ENCODE measurements at places on chromosomes 16 and 17.

DNA sequence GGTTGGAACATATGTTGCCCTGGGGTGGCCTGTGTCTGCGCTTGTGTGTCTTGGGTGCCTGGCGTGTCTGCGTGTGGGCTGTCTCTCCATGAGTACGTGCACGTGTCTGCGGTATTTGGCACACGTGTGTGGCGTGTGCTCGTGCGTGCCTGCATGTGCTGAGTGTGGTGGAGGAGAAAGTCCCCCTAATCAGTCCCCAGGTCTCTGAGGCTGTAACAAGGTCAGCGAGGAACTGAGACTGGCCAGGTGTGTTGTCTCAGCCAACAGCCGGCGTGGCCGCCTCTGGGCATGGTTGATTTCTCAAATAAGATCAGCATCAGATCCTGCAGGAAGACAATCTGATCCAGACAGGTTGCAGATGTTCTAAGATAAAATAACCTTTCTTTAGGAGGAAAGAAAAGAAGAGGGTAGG lies 3.5 kb upstream of the CPNE7 start:
- H3K4me3 ChIP-seq, result no peak overlapping the region
- H3K27me3 ChIP-seq, result peaks cover 33% of the 10 kb centered on the region
- peaks cover 15% of the 10 kb centered on the region for H3K36me3 ChIP-seq
- peaks cover 18% of the 10 kb centered on the region for H3K4me1 ChIP-seq

- H3K27me3 ChIP-seq, result no peaks in the 10 kb centered on the region
- peaks cover 11% of the 10 kb centered on the region for H3K36me3 ChIP-seq
- peak overlapping the region; percentile 17 for H3K27ac ChIP-seq
- DNase-seq, result peak; percentile 31
- no peaks in the 10 kb centered on the region for H3K4me1 ChIP-seq
These were observed 77.0 kb downstream of the CACNG1 start for GRCh38 chr17:67121316-67121891.

DNA sequence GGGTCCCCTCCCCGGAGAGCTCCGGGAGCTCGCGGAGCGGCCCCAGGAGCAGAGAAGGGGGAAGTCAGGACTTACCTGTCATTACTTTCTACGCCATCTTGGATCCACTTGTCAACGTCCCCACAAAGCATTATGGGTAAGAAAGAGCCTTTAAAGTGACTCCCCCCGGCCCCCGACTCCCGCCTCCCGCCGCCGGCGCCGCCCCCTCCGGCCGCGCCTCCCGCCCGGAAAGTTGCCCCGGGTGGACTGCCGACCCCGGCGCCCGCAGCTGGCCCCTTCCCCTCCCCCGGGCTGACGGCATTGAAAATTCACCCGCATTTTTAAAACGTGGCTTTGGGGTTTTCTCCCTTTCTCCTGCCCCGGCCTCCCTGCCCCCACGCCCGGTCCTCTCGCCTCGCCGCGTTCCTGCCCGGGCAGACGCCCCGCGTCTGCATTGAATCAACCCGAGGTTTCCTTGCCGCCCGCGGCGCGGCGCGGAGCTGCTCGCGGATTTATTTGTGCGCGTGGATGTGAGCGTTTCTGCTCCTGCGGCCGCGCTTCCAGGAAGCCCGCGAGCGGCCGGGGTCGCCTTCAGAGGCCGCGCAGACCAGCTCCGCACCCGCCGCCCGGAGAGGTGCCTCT lies at the start of gene HELZ:
TSS of gene HELZ (minus strand) at position 124 of the 621 bp plus-strand sequence. CDS start 26,392 bp downstream, outside the sequence.
- peak; percentile 80 for DNase-seq
- peak within 1 kb of the TSS; percentile 84 for H3K27ac ChIP-seq
- H3K36me3 ChIP-seq, result no peaks in the 10 kb centered on the region
- H3K4me1 ChIP-seq, result peaks cover 9% of the 10 kb centered on the region
- peaks cover 2% of the 10 kb centered on the region for H3K27me3 ChIP-seq

DNA sequence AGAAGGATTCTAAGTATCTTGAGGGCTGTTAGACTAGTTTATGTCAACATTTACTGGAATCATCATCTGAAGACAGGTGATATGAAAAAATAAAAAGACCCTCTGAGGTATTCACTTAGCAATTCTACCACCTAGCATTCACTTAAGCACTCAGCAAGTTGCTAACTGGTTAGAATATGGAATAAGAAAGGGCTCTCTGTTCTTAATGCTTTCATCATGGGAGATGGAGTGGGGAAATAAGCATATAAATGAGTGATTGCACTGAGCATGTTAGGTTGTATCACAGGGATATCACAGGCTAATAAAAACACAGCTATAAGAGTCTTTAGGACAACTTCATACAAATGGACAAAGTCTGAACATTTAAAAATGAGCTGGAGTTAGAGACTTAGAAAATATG lies 1238.8 kb downstream of the CDH11 start:
- no peak overlapping the region for H3K27ac ChIP-seq
- no peaks in the 10 kb centered on the region for H3K4me1 ChIP-seq
- H3K36me3 ChIP-seq, result no peaks in the 10 kb centered on the region
- H3K4me3 ChIP-seq, result no peak overlapping the region
- no peak for DNase-seq

DNA sequence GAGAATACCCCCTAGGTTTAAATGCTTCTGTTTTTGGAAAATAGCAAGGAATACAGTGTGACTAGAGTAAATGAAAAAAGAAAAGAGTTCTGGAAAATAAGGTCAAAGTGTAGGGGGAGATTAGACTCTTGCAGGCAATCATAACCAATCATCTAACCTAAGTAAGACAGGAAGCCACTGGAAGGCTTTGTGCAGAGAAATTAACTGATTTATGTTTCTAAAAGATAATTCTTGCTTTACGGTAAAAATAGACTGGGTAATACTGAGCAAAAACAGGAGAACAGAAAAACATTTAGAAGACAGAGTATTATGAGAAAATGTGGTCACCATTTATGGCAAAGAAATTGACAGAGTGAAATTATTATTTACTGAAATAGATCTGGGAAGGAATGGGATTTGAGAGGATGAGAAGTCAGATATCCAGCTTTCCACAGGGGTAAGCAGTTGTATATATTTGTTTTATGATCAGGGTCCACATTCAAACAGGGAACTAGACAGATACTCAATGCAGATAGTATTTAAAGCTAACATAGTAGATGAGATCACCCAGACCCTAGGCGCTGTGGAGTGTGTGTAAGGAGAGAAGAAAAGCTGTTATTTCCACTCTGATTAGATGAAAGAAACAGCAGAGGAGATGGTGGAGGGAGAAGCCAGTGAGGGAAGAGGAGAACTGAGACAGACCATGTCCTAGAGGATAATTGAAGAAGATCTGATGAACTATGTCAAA lies 1225.3 kb downstream of the CDH11 start:
- H3K4me3 ChIP-seq, result no peak overlapping the region
- no peaks in the 10 kb centered on the region for H3K4me1 ChIP-seq
- no peak for DNase-seq
- H3K27ac ChIP-seq, result no peak overlapping the region
- H3K27me3 ChIP-seq, result no peaks in the 10 kb centered on the region

DNA sequence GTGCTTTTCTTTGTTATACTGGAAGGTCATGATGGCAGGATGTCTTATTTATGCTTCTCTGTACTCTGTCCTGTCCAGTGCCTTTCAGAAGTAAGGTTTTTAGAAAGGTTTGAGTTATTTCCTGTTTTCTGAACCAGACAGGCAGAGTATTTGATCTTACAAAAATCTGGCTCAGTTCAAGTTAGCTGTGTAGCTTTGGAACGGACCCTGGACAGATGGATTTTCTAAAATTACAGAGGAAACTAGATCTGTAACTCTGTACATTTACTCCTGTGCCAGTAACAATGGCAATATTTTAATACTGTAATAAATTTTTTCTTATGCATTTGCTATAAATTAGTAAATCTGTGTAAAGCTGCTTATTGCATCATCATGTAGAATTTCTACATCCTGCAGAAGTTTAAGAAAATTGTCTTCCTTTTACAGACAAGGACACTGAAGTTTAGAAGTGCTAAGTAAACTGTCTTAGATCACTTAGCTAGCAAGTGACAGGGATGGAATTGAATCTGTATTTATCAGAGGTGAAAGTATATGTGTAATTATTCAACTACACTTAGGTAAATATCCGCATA lies 347.6 kb downstream of the WWOX start:
- H3K27ac ChIP-seq, result no peak overlapping the region
- H3K4me3 ChIP-seq, result no peak overlapping the region
- H3K27me3 ChIP-seq, result no peaks in the 10 kb centered on the region
- no peak for DNase-seq
- H3K36me3 ChIP-seq, result no peaks in the 10 kb centered on the region
- H3K4me1 ChIP-seq, result no peaks in the 10 kb centered on the region

GRCh38 chr16:71436473-71436872 lies 5.4 kb downstream of the TLE7 start:
- DNase-seq, result no peak
- H3K27me3 ChIP-seq, result peaks cover 16% of the 10 kb centered on the region
- no peak overlapping the region for H3K27ac ChIP-seq
- H3K36me3 ChIP-seq, result no peaks in the 10 kb centered on the region
- H3K4me1 ChIP-seq, result no peaks in the 10 kb centered on the region

GRCh38 chr17:58352596-58353388 lies 791 bp upstream of the SUPT4H1 start:
- no peaks in the 10 kb centered on the region for H3K27me3 ChIP-seq
- H3K4me3 ChIP-seq, result peak overlapping the region; percentile 93
- peaks cover 19% of the 10 kb centered on the region for H3K36me3 ChIP-seq

- H3K36me3 ChIP-seq, result peaks cover 48% of the 10 kb centered on the region
- no peaks in the 10 kb centered on the region for H3K27me3 ChIP-seq
- no peak for DNase-seq
- H3K27ac ChIP-seq, result no peak overlapping the region
- H3K4me1 ChIP-seq, result peaks cover 67% of the 10 kb centered on the region
- no peak overlapping the region for H3K4me3 ChIP-seq
These were observed 153.9 kb upstream of the CHMP6 start for GRCh38 chr17:80837711-80838110.

DNA sequence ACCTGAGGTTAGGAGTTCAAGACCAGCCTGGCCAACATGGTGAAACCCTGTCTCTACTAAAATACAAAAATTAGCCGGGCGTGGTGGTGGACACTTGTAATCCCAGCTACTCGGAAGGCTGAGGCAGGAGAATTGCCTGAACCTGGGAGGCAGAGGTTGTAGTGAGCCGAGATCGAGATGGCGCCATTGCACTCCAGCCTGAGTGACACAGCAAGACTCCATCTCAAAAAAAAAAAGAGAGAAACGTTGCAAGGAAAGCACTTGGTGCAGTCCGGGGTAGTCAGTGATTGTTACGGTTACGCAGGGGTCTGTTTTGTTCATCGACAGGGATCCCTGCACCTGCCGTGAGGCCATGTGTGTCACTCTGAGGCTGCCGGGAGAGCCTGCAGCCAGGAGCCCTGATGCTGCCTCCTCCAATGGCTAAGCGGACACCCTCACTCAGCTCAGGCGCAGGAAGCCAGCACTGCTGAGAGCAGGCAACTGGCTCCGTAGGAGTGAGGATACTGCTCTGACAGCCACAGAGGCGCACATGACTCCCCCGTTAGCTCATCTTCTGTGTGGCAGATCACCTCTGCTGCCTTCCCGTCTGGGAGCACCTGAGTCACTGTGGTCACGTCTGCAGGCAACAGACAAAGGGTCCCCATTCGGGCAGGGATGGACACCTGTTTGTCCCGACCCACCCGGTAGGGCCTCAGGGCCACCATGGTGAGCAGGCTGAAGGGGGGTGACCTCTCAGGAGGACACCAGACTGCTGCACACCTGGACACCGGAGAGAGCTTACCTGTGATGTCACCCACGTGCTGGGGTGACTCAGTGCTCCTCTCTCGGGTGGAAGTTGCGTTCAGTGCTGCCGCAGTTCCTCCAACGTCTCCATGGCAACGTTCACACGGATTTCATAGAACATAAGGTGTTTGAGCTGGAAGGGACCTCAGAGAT lies 5.2 kb upstream of the RAB26 start:
- H3K27me3 ChIP-seq, result no peaks in the 10 kb centered on the region
- H3K4me1 ChIP-seq, result peaks cover 38% of the 10 kb centered on the region
- no peak for DNase-seq
- no peak overlapping the region for H3K4me3 ChIP-seq

- DNase-seq, result no peak
- H3K27me3 ChIP-seq, result peaks cover 40% of the 10 kb centered on the region
- H3K4me1 ChIP-seq, result peaks cover 36% of the 10 kb centered on the region
- H3K4me3 ChIP-seq, result peak within 1 kb of the TSS; percentile 31
These were observed at the start of gene KCNJ12 for GRCh38 chr17:21376081-21376758. TSS of gene KCNJ12 (plus strand) at chr17:21376357. CDS start at chr17:21415343, 38,986 bp downstream.

DNA sequence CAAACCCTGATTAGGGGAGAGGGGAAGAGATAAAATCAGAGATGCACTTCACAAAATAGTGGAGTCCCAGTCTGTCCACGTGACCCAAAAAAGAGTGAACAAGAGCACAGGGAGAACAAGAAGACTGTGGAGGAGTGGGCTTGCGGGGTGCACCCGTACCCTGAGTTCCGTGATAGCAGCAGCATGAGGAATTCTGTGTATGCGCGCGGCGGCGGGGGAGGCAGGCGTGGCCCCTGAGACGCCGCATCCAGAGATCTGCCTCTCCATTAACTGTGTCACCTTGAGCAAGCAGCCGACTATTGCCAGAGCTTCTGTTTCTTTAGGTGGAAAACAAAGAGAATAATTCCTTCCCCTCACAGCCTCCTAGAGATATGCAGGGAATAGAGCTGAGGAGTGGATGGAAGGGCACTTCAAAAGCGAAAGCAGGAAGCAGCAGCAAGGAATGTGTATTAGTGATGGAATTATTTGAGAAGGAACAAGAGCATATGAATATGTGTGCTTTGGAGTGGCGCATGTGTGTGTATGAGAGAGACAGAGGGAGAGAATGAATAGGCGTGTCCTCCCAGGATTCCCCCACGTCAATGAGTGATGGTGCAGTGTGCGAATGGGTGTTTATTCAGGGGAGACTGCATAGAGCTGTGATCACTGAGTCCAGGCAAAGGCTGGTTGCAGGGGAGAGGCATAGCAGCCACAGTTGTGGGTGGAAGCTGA lies 10.4 kb upstream of the SOX9 start:
- no peaks in the 10 kb centered on the region for H3K36me3 ChIP-seq
- no peak for DNase-seq
- peaks cover 12% of the 10 kb centered on the region for H3K27me3 ChIP-seq
- peaks cover 8% of the 10 kb centered on the region for H3K4me1 ChIP-seq
- H3K27ac ChIP-seq, result no peak overlapping the region

DNA sequence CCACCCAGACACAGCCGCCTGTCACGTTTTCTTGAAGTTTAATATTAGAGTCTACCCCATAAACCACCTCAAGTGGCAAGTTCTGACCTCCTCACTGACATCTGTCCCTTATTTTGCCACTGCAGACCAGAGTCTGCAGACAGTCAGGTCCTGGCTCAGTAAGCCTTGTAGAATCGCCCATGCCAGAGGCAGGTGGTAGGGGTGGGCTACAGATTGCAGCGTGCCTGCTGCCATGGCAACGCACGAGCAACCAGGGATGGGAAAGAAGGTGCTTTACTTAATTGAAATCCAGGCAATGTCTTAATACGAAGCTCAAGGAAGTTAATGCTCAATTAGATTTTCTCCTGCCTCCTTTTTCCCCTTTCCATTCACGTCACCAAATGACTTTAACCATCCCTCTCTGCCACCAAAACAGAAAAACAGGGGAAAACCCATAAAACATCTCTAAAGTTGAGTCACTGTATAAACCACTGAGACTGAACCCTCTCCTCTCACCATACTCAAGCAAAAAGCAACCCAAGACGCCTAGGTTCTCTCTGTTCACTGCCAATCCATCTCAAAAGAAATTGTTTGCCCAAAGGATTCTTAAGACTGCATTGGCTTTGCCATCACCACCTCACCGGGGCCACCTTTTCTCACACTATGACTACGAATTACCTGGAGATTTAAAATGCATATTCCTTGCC lies 228.8 kb downstream of the SLC39A11 start:
- H3K27me3 ChIP-seq, result no peaks in the 10 kb centered on the region
- no peak overlapping the region for H3K27ac ChIP-seq
- H3K4me3 ChIP-seq, result no peak overlapping the region
- peaks cover 3% of the 10 kb centered on the region for H3K4me1 ChIP-seq
- no peaks in the 10 kb centered on the region for H3K36me3 ChIP-seq
- no peak for DNase-seq
